ENCODE measurements at places on chromosomes 2 and 18.

DNA sequence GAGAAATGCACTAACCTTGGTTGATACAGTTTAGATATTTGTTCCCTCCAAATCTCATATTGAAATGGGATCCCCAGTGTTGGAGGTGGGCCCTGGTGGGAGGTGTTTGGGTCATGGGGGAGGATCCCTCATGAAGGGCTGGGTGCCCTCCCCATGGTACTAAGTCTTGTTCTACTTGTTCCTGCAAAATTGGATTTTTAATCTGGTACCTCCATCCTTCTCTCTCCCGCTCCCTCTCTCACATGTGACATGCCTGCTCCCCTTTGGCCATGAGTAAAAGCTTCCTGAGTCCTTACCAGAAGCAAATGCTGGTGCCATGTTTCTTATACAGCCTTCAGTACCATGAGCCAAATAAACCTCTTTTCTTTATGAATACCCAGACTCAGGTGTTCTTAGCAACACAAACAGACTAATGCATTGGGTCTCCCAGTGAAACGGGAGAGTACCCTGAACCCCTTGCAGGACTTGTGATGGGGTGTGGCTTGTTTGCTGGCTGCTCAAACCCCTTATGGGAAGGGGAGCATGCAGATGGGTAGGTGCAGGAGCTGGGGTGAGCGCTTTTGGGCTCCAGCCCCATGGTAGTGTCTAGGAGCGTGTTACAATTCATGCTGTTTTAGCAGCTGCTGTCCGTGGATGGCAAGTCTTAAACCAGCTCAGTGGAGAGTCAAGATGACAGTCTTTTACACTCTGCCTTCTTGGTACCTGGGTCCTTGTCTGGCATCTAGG lies 27.2 kb downstream of the FAHD2B start:
- peak overlapping the region; percentile 39 for H3K4me3 ChIP-seq
- H3K27me3 ChIP-seq = no peaks in the 10 kb centered on the region
- no peaks in the 10 kb centered on the region for H3K4me1 ChIP-seq
- H3K27ac ChIP-seq = no peak overlapping the region
- DNase-seq = no peak
- H3K36me3 ChIP-seq = no peaks in the 10 kb centered on the region

DNA sequence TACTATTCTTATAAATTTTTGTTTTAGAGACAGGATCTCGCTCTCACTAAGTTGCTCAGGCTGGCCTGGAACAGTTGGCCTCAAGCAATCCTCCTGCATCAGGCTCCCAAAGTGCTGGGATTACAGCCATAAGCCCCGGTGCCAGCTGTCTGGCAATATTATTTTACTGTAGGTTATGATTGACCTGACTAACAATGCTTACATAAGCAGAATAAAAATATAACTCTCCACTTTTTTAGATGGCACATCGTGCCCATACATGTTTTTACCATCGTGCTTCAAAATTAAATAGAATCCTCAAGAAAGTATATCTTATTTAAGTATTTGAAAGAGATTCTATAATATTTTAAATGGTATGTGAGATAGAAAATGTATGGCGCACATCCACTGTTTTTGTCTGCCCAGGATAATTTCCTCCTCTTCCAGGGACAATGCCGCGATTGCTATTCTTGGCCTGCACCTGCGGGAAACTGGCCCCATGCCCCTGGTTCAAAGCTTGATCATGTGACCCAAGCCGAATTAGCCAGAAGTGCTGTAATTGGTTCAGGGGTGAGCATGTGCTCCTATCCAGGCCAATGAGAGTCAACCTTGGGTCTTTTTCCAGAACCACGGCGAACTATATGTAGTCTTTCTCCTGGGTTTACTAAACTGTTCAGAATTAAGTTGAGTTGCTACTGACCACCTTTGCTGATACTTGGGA lies 38.3 kb upstream of the GREB1L start:
- H3K27me3 ChIP-seq = no peaks in the 10 kb centered on the region
- H3K4me1 ChIP-seq = no peaks in the 10 kb centered on the region
- H3K36me3 ChIP-seq = no peaks in the 10 kb centered on the region
- no peak overlapping the region for H3K27ac ChIP-seq
- no peak for DNase-seq
- no peak overlapping the region for H3K4me3 ChIP-seq

- H3K27me3 ChIP-seq = no peaks in the 10 kb centered on the region
- DNase-seq = no peak
- H3K27ac ChIP-seq = no peak overlapping the region
- no peaks in the 10 kb centered on the region for H3K4me1 ChIP-seq
Observed at GRCh38 chr2:78978340-78978739, 47.2 kb upstream of the REG3G start.

DNA sequence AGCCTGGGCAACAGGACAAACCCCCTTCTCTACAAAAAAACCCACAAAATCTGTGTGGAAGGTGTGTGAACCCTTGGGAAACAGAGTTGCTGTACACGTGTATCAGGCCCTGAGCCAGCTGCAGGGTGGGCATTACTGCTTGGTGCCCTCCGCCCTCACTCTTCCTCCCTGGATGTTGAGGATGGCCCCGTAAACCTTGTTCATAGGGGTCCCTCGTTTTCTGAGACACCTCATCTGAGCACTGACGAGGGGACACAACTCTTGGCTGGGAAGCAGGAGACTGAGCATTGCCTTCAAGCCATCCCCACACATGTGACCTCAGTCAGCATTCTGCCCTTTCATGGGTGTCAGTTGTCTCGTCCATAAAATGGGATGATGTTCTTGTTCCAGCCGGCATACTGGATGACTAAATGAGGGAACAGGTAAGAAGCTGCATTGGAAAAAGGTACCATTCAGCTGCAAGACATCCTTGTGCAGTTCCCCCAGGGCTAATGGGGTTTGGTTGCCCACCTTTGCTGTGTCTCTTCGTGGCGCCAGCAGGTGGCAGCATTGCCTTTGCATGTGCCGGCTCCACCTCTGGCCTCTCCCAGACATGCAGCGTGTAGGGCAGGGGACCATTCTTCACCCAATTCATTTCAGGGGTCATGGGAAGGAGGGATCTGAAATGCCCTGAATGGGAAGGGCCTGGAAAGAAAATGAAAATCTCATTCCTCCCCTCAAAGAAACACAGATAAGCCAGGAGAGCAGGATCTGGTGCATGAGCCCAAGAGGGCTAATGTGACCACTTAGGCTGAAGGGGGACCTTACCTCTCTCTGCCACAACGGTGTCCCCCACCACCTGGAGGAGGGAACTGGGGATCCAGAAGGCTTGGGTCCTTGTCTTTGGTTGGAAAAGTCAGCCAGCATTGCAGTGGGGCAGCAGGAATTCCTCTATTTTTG lies 36.4 kb upstream of the HAAO start:
- peak; percentile 78 for DNase-seq
- no peaks in the 10 kb centered on the region for H3K27me3 ChIP-seq
- no peaks in the 10 kb centered on the region for H3K36me3 ChIP-seq
- no peak overlapping the region for H3K27ac ChIP-seq

DNA sequence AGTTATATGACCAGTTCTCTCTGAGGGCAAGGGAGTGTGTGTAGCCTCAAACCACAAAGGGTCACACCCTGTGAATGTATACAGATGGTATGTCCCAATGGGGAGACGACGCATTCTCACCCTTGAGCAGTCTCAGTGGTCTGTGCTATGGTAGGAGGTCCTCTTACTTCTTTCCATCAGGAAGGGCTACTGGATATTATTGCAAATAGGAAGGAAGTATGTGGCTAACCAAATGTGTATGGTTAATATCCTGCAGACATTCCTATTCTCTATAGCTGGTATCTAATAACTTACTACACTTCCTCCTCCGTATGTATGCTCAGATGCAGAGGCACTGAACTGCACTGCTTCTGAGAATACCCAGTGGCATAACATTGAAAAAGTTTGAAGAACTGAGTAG lies 306.7 kb upstream of the CCDC68 start:
- H3K27me3 ChIP-seq = no peaks in the 10 kb centered on the region
- peaks cover 2% of the 10 kb centered on the region for H3K4me1 ChIP-seq
- no peak for DNase-seq
- peaks cover 23% of the 10 kb centered on the region for H3K36me3 ChIP-seq

GRCh38 chr18:67250776-67251424 lies 265.6 kb downstream of the DSEL start:
- no peak for DNase-seq
- no peaks in the 10 kb centered on the region for H3K27me3 ChIP-seq
- no peaks in the 10 kb centered on the region for H3K4me1 ChIP-seq

DNA sequence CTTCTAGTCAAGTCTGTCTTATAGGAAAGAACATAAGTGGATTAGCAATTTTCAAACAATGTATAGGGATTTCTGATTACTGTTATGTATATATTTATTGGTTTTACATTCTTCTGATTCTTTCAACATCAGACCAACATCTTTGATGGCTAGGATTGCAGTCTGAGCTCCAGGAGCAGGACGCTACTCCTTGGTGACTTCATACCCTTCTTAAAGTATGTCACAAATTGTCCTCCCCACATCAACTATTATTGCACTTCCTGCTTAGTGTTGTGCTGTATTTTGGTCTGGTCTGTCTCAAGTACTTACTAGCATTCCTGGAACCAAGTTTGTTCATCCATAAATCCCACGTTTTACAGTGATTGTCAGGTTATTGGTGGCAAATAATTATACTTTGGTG lies 49.0 kb downstream of the MAP2 start:
- DNase-seq = no peak
- no peaks in the 10 kb centered on the region for H3K27me3 ChIP-seq
- no peaks in the 10 kb centered on the region for H3K36me3 ChIP-seq
- no peaks in the 10 kb centered on the region for H3K4me1 ChIP-seq

DNA sequence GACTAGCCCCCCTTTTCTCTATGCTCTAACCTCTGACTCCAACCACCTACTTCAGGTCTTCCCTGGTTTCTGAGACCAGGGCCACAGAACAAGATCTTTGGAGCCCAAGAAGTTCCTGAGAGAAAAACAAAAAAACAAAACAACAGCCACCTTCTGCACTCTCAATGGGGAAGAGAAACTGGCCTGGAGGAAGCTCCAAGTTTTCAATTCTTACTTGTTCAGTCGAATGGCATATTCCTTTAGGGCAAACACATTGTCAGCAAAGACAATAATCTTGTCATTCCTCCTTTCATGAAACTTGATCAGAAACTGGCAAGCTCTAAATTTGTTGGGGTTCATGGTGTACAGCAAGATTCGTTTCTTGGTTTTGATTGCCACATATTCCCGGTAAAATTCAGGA lies 15.0 kb downstream of the ERCC3 start:
- H3K27ac ChIP-seq = no peak overlapping the region
- H3K4me3 ChIP-seq = no peak overlapping the region
- H3K4me1 ChIP-seq = no peaks in the 10 kb centered on the region
- H3K36me3 ChIP-seq = peaks cover 66% of the 10 kb centered on the region
- no peak for DNase-seq
- H3K27me3 ChIP-seq = no peaks in the 10 kb centered on the region

- no peaks in the 10 kb centered on the region for H3K27me3 ChIP-seq
- no peak overlapping the region for H3K4me3 ChIP-seq
- peaks cover 4% of the 10 kb centered on the region for H3K4me1 ChIP-seq
- H3K36me3 ChIP-seq = peaks cover 6% of the 10 kb centered on the region
- no peak overlapping the region for H3K27ac ChIP-seq
Observed at GRCh38 chr2:54595161-54595803, 128.2 kb upstream of the EML6 start.

- no peaks in the 10 kb centered on the region for H3K36me3 ChIP-seq
- no peaks in the 10 kb centered on the region for H3K4me1 ChIP-seq
- no peak overlapping the region for H3K4me3 ChIP-seq
- no peak for DNase-seq
- no peak overlapping the region for H3K27ac ChIP-seq
Observed at GRCh38 chr2:173547499-173547898, 192.8 kb downstream of the CDCA7 start.

DNA sequence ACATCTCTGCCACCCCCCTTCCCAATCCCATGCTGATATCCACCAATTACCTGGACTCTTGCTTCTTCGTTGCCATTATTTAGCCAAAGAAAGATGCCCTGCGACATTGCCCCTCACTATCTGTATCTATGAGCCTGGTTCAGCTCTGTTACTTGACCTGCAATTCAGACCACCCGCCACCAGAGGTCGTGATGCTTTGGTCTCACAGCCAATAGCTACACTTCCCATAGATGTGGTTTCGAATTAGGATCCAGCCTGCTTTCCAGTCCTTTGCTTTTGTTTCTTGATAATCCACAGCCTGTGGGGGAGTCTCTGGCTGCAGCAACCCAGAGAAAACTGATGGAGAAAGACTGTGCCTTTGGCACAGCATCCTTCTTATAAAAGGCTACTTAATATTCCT lies 239.4 kb downstream of the KLHL29 start:
- H3K27me3 ChIP-seq = no peaks in the 10 kb centered on the region
- H3K36me3 ChIP-seq = no peaks in the 10 kb centered on the region
- H3K27ac ChIP-seq = no peak overlapping the region
- DNase-seq = no peak
- no peak overlapping the region for H3K4me3 ChIP-seq
- peaks cover 4% of the 10 kb centered on the region for H3K4me1 ChIP-seq

DNA sequence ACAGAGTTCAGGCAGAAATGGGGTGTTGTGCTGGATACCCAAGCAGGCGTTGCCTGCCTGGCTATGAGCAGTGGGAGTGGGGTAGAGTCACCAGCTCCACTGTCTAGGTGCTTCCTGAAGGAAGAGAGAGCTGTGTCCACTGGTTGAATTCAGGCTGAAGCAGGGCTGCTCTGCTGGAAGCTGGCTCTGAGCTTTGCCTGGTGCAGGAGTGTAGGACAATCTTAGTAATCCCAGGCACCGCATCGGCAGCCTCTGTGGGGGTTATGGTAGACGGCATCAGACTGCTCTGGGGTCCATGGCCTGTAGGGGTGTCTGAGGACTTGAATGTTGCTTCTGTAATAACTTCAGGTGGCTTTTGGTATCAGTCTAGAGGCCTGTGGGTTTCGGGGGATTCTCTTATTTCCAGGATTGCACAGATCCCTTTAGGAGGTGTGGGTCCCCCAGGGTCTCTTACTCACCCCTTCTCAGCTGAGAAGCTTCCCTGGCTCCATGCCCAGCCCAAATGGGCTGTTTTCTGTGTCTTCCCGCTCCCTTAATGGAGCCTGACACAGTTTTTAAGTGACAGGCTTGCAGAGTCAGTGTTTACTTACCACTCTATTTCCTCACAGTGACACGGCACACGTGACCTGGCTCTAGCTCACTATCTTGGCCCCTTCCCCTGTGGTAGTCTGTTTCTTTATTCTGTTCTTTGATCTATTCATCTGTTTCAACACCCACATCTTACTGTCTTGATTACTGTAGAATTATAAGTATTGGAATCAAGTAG lies 644.3 kb downstream of the CBLN2 start:
- no peaks in the 10 kb centered on the region for H3K4me1 ChIP-seq
- no peaks in the 10 kb centered on the region for H3K36me3 ChIP-seq
- H3K4me3 ChIP-seq = no peak overlapping the region
- no peaks in the 10 kb centered on the region for H3K27me3 ChIP-seq

All from trophoblast cell (in vitro differentiated cells and primary cell).